AG04450 (cell line): ENCODE measurements at places on chromosomes 3 and 15. TPM values are rescaled to one million over a fixed set of nuclear protein-coding genes. Genes with fewer than 3 reads are reported as not detected.

GRCh38 chr15:58988006-58988785 lies 733 bp downstream of the RNF111 start:
- DNase-seq, result no peak

GRCh38 chr3:71912839-71913495 lies 128.0 kb upstream of the PROK2 start:
- no peak for DNase-seq

DNA sequence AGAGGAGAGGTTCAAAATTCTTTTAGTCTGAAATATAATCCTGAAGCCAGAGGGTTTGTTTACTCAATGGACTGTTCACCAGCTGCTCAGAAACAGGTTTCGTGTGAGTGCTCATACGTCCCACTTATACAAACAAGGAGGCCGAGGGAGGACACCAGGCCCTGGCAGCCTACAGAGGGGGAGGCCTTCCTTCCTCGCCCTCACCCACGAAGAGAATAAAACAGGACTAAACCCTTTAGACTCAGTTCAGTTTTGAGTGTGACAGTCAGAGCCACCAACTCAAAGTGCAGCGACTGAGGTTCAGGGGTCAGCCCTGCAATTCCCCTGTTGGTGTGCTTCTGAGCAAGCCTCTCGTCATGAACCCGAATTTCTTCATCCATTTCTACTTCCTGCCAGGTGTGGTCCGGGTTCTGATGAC lies 17.3 kb downstream of the FAM174B start:
- DNase-seq, result peak; percentile 59

SPSB4 gene
- polyA plus RNA-seq, result not detected in 2 replicates

DNA sequence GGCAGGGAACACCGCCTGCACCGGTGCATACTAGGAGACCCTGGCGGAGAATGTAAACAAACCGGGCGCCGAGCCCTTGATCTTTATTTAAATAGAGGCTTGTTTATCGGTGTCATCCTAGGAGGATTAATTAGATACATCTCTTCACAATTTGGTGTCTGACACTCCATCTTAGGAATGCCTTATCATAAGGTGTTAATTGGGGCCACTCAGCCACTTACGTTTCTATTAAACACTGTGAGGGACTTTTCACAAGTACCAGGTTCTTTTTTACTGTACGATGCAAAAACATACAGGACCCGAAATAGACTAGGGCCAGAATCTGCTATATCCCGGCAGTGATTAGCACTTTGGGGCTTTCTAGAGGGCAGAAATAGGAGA lies 8.0 kb downstream of the EOMES start:
- DNase-seq, result no peak

MYH15 gene
- polyA plus RNA-seq, result 0.61 and 0.68 TPM in 2 replicates

DNA sequence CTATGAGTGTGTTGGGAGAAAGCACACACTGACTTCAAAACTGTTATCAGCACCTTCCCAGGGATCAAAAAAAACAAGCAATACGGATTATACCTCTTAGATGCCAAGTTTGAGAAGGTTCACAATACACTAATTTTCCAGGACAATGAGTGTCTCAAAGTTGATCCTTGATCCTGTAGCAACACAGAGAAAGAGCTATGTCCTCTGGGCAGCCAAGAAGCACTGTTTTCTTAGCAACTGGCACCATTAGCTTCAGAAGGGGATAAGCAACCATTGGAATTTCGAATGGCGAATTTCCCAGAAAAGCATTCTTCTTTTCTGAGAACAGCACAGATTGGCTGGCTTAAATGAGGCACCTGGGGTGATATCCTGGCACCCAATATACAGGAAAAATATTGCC lies 270.3 kb upstream of the RORA start:
- no peak for DNase-seq

SIDT1 gene
- polyA plus RNA-seq, result not detected in 2 replicates

NPAP1 gene
- not detected in 2 replicates for polyA plus RNA-seq

DNA sequence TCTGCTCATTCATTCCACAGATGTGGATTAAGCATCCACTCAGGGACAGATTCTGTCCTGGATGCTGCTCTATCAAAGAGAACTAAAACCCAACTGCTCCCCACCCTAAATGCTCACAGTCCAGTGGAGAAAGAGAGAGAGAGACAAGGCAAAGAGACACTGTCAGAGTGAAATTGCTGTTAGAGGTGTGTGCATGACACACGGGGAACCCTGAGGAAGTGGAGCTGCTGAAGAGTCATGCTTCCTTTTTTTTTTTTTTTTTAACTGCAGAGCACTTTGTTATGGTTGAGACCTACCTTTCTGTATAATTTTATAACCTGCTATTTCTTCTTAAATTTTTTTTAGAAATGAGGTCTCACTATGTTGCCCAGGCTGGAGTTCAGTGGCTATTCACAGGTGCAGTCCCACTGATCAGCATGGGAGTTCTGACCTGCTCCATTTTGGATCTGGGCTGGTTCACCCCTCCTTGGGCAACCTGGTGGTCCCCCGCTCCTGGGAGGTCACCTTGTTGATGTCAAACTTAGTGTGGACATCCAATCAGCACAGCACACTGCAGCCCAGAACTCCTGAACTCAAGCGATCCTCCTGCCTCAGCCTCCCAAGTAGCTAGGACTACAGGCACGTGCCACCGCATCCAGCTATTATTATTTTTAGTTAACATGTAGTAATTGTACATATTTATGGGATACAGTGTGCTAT lies 18.2 kb upstream of the PSTPIP1 start:
- no peak for DNase-seq

TRAIP gene
- polyA plus RNA-seq, result 1.7 and 2.3 TPM in 2 replicates

TGM4 gene
- 0.02 and 0.12 TPM in 2 replicates for polyA plus RNA-seq

DNA sequence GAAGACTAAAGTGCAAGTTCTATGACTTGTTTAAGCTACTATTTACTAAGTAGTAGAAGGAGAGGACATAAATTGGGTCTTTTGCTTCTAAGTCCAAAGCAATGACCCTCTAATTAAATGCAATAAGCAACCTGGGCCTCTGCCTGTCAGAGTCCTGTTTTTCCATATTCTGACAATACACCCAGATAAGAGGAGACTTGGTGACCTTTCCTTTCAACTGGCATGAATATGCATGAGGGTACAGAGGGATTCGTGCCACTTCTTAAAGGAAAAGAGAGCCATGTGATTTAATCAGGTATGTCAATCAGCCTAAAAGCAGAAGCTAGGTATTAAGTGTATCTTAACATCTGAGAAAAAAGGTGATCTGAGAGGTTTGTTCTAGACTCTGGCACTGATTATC lies 50.7 kb upstream of the FGF7 start:
- DNase-seq, result no peak

GRCh38 chr15:78225783-78226541 lies 8.4 kb downstream of the ACSBG1 start:
- DNase-seq, result no peak

MORC1 gene
- polyA plus RNA-seq, result not detected in 2 replicates

PCSK6 gene
- 0.06 TPM in 1 of 2 replicates, not detected in the other for polyA plus RNA-seq

- DNase-seq, result peak; percentile 71
Observed at GRCh38 chr3:13019243-13020095, 53.8 kb downstream of the IQSEC1 start.

C15orf40 gene
- polyA plus RNA-seq, result 16.7 and 17.3 TPM in 2 replicates

DNA sequence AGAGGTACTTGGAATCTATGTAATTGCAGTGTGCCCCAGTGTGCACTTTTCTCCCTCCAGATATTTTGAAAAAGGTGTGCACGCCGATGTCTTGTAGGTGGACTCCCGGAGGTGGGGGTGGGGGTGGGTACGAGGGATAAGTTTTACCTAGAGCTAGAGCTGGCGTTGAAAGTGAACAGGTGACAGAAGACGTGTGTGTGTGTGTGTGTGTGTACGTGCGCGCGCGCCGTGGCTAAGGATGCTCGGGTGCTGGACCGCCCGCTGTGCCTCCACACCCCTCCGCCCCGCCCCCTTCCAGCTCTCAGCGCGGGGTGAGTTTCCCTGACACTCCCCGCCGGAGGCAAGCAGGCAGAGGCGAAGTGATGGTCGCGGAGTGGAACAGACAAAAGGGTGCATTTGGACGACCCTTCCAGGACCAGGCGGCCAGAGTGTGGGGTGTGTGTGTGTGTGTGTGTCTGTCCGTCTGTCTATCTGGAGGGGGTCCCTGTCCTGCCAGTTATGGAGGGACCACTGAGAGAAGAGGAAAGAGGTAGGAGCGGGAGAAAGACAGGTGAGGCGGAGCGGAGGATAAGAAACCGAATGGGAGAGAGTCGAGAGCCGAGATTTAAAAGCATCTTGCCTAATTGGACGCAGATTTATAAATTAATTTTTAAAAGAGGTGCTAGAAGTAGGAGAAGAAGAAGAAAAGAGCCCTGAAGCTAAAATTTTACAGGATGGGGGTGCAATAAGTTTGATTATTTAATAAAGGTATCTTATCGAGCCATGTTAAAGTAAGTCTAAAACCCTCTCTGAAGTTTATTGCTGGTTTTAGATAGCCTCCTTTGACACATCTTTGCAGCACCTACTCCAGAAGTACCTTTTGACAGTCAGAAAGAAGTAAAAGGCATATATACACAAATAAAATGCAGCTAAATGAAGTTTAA lies 335.8 kb upstream of the THRB start:
- no peak for DNase-seq

DNA sequence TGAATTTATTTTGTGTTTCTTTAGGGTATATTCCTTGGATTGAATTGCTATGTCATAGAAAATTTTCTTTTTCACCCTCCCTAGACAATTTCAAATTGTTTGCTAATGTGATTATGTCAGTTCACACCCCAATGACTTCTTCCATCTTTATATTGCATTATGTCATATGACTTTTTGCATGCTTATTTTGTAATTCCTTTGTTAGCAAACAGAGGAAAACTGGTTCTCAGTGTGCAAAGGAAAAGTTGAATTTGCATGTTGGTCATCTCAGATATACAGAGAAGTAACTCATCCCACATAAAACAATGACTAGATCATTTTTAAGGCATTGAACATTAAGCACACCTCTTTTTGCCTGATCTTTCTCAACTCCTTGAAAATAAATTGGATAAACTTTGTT lies 3.3 kb upstream of the RNF13 start:
- DNase-seq, result no peak

DNA sequence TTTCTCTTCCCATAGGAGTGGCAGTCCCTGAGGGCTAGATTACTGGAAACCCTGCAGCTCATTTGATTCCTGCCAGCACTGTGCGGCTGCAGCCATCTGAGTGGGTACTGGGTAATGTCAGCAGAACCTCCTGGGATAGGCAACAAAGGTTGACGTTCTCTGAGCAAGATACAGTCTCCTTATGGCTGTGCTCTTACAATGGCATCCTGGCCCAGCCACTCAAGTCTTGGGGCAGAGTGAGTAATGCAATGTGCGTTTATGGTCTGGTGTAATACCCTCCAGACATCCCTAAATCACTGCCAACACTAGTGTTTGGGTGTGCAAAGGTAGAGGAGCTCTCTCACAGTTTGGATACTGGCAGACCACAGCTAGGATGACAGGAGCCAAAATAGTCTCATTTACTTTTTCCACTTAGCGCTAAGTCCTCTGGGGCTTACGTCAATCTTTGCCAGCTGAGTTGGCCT lies 775.8 kb downstream of the ZNF385D start:
- DNase-seq, result no peak

DNA sequence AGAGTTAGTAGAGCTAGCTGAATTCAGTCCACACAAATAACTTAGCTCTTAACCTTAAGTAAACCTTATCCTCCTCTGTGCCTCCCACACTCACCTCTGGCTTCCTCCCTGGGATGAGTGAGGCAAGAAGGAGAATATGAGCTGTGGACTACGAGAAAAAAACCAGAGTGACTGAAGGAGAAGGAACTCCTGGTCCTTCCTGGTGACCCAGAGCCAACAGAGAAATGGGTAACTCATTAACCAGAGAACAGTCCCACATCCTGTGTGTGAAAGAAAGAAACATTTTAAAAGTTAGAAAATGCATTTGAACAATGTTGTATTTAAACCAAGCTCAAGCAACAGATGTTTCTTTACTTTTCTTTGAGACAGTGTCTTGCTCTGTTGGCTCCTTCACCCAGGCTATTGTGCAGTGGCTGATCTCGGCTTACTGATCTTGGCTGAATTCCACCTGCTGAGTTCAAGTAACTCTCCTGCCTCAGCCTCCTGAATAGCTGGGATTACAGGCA lies 27.5 kb upstream of the FAM81A start:
- no peak for DNase-seq

DNA sequence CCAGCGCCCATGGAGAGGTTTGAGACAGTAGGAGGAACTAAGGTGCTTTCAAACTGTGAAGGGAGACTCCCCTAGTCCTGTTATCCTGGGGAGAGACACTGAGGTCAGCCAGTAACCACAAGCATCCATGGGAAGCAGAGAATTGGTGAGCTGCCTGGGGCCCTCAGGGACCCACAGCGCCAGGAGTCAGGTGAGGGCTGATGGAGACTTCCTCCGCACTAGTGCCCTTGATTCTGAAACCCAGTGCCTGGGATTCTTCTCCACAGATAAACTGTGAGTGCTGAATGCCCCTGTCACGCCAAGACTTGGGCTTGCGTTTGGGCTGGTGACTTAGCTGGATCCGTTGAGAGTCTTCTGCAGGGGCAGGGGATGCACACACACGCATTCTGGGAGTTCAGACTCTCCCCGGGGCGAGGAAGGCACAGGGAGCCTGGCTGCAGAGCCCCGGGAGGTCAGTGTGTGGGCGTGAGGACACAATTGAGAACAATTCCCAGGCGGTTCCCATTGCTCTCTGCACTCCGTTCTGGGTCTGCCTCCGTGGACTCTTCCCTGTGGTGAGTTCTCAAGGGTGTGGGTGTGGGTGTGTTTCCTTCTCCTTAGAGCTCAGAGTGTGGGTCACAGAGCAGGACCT lies 37.9 kb upstream of the SLCO2A1 start:
- DNase-seq, result no peak

GRCh38 chr3:8981700-8982099 lies 18.4 kb upstream of the RAD18 start:
- DNase-seq, result no peak

GRCh38 chr3:53122933-53123305 lies 7.3 kb downstream of the RFT1 start:
- no peak for DNase-seq

DNA sequence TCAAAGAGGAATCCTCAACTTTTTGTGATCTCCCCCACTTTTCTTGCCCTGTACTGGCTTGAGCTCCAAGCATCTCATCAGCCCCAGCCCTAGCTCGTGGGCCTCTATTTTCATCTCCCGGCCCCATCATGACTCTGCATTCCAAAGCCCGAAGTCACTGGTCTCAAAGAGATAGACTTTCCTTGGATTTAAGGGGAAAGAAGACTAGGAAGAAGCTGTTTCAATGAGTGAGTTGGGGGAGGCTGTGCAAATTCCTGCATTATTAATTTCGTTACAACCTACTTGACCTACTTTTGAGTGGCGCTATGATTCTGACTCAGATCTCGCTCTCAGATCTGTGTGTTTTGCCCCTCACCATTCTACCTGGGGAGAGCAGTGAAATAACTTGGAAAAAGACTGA lies 266.6 kb upstream of the TBL1XR1 start:
- no peak for DNase-seq

SKOR1 gene
- 0.02 TPM in 2 replicates for polyA plus RNA-seq
